ENCODE measurements at places on chromosomes 3 and 15.

DNA sequence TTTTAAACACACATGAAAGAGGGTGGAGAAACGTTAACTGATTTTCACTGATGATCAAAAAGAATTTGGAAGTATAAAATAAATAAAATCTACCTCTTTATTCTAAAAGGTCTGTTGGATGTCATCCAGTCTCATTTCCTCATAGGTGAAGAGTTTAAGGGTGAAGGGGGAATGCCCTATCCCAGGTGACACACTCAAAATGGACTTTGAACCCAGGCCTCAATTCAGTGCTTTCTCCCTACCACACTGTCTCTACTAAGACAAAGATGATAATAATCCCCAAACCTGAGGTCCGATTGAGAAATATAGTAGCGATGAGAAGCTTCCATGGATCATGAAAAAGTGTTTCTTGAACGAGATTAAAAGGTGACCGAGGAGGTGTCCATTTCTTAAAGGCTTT, 5.1 kb upstream of the EFCAB12 start:
- no peak for DNase-seq

DNA sequence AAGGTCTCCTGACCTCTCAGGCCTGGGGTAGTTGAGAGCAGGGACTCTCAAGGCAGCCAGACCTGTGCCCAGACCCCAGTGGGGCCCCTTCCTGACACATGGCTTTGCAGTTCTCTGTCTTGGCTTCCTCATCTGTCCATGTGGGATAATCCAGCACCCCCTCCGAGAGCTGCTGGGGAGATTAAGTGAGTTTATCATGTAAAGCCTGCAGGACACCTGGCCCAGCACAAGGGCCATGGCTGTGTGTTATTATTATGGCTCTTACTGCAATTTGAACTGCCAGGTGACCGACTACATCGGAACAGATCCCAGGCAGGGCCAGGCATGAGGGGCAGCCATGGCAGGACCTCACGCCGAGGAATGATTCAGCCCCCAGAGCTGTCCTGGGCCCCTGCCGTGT, 12.6 kb downstream of the DUSP7 start:
- DNase-seq, result no peak

DNA sequence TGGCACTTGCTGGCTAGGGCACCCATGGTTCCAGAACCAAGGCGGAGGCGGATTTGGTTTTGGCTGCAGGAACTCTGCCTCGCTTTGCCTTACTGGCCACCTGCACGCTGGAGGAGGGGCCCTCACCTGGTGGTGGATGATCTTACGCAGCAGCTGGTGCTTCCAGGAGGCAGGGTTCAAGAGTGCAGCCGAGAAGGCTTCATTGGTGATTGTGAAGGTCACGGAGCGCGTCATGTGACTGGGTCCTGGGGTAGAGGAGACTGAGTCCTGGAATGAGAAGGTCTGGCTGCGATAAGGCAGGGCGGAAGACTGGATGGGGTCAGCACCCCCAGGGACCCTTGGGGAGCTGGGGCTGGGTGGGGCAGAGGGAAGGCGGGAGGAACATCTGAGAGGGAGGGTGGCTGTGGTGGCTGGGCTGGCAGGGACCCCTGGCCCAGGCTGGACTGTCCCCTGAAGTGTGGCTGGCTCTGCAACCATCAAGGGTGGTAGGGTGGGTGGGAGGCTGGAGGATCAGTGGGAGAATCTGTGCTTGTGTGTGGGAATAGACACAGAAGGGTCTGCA, 25.8 kb upstream of the GOLGA6C start:
- no peak for DNase-seq

DNA sequence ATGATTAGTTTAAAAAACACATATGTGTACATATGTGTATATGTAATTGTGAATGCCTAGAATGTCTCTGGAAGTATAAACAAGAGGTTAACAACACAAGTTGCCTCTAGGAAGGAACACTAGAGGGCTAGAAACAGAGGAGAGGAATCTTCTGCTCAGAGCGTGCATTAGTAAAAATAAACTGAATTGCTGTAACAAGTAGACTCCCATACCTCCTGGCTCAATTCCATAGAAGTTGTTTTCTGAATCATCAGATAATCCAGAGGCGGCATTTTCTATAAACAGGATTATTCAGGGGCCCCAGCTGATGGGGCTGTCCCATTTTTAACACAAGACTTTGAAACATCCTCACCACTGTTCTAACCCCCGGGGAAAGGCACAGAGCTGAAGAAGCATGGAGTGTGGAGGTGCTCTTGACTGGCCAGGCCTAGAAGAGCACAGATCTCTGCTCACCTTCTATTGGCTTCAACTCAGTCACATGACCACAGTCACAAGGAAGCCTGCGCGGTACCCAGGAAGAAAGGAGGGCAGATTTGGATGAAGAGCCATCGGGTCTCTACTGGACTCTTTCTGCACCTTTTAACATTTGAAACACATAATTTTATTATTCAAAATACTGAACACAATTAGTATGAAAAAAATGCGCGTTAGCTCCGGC, 145.7 kb downstream of the TLE3 start:
- no peak for DNase-seq

GRCh38 chr3:193207290-193208273, 33.4 kb upstream of the PLAAT1 start:
- DNase-seq, result no peak

DNA sequence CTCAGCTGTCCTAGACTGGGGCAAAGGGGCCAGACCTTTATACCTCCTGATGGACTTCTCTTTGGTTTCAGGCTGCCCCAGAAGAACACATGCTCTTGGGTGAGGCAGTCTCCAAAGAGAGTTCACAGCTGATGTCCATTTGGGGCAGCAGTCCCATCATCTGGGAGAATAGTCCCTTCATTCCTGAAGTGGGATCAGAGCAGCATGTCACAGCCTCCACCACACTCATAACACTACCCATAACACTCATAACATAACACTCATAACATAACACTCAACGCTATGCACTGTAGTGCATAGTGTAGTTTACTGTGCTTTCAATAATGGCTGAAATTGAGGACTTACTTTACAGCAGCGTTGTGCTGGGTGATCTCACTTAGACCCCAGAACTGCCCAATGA, 36.7 kb upstream of the PLCL2 start:
- DNase-seq, result no peak

DNA sequence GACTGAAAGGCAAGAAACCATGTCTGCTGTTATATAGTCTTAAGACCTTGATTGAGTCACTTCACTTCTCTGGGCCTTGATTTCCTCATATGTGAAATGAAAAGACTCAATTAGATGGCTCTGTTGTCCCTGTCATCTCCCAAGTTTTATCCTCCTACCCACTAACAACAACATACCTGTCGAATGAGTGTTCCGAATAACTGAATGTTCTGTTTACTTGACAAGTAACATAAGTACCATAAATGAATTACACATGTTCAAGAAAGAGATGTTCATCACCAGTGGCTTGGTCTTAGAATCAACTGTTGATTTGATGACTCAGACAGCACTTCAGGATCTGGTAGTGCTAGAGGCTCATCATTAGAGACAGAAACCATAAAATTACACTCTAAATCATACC, 311.7 kb downstream of the VPS13C start:
- DNase-seq, result no peak

DNA sequence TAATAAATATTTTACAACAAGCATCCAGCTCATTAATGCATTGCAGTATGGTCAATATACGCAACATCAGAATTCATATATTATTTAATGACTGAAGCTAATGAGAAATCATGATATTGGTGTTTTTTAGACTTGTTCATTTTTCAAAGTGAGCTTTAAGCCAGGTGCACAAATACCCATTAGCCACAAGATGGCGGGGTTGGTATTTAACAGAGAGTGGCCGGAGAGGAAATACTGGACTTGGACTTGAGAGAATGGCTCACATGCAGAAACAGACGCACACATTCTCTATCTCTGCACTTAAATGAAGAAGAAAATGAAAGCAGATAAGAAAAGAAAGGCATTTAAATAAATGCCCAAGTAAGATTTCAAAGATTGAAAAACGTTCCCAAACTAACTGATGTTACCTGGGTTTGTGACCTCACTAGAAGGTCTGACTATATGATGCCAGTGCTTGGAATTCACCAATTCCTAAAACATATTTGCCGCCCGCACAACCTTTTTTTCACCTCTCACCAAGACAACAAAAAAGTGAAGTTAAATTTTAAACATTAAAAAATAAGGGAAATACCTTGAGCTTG, 21.2 kb upstream of the CRBN start:
- DNase-seq, result peak; percentile 23

DNA sequence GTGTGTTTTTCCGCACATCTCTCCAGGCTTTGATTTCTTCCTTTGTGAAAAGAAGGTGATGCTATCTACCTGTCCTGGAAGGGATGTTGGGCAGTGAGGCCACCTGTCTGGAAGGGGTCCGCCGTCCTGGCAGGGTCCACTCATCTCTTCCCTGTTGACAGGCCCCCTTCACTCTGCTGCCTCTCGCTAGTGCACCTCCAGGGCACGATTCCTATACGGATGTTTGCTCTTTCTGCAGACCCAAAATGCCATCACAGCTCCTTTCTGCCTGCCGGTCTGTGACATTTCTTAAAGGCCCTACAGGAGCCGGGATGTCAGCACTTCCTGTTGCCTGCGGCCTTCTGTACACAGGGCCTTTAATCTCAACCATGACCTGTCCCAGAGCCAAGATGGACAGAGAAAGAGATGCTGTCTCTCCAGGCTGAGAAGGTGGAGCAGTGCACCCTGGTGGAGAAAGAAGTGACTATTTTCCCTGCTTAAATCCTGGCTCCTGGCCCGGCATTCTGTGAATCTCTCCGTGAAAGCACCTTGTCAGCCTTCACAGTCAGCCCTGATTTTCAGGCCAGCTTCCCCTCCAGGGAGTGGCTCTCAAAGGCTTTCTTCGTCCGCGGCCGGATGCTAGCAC, 7.4 kb downstream of the FAM3D start:
- DNase-seq, result no peak

DNA sequence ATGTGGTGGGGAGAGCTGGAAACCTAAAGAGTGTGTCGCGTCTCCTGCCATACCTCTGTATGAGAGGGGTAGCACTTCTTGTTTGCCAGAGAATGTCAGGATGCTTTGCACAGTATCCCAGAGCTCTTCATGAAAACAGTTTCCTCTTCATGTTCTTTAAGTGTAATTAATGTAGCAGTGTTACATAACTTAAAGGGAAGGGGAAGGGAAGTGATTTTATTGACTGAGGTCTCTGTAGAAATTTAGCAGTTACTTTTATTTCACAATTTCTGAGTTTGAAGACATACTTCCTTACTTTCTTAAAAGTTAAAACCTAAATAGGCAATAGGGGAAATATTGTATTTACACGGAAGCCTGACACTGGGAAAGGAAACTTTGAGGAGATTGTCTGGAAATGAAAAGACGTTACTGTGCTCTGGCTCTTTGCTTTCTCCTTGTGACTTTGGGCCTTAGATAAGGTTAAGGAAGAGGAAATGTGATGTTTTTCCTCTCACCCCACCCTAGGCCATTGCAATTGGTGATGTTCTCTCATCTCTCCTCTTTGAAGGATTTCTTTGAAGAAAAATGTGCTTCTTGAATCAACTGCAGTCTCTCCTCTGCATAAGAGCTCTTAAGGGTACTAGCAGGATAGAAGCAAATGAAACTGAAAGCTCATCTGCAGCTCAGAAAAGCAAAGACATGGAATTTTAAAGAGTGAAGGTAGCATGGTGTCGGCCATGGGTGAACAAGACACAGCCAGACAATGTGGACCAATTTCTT, 6.0 kb downstream of the NXPE3 start:
- DNase-seq, result no peak

DNA sequence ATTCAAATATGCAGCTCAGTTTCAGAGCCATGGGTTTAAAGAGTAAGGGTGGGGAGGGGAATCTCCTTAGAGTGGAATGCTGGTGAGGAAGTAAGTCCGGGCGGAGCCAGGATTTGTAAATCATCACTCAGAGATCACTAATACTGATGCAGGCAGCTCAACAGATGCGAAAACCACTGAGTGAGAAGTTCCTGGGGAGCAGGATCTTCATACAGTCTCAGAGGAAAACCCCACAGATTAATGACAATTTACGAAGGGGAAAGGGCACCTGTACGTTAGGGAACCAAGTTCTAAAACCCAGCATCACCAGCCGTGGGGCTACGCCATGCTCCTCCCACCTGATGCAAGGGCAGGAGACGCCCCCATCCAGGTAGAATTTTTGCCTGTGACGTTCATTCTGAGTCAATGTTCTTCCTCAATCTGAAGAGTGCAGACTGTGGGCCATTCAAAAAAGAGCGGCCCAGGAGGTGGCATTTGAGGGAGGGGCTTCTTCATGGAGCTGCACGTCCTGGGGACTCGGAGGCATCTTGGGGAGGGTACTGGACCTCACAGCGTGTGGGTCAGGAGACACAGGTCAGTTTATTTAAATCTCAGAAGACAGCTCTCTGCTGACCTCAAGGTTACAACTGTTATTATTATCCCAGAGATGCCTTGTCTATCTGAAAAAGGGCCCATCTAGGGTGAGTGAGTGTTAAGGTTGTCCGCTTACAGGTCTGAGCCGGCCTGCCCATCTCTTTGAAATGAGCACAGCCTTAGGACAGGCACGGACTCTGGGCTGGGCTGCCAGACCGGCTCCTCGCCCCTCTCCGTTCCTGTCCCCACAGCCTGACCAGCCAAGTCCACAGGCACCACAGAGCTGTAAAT, 228.0 kb downstream of the XXYLT1 start:
- DNase-seq, result no peak

DNA sequence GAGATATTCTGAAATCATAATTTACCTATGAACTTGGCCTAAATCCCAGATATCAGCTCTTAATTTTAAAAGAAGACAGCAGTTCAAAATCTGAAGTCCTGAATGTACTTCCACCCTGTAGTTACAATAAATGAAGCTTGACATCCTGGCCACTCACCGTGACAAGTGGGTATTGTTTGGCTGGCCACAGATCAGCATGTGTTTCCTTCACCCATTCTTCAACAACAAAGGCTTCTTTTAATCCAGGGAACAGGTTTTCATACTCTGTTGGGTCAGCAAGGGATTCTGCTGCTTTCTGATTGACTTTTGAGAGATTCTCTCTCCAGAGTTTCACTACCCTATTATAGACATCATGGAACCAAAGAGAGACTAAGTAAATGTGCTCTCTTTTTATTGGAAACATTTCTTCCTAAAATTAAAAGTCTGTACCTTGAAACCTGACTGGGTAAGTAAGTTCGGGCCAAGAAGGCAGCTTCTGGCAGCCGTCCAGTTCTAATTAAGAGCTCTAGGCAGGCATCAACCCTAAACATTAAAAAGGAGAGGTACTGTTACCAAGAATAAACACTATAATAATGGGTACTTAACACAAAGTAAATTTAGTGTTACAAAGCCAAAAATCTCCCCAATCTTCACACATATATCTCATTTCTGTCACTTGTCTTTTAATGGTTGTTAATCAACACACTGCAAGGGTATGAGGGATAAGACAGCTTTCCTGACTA, 15.2 kb downstream of the MRPS22 start:
- no peak for DNase-seq

DNA sequence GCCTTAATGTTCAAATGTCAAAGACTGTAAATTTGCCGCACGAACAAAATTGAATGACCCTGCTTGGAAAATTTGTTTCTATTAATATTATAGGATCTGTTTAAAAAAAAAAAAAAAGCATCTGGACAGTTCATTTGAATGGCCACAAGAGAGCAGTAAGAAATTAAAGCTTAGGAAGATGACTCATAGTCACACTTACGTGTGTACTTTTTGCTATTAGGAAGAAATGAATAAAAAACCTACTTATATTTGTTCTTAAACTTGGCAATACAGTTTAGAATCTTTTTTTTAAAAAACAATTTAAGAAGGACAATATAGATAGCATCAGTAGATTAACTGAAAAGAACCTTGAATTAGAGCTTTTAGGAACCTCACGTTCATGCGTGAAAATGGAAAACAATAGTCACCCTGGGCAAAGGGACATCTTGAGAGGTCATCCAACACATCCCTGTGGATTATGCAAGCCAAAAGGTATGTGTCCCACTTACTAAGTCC, 621.8 kb downstream of the MECOM start:
- DNase-seq, result peak; percentile 3
